Fibroblast of skin of scalp (primary cell): ENCODE measurements at places on chromosomes 1 and 21.
A peak's percentile ranks its signal among the peaks of the same experiment; 100 is the strongest.

GRCh38 chr1:230062521-230062920 is 4.5 kb upstream of the GALNT2 start:
- DNase-seq, result no peak

DNA sequence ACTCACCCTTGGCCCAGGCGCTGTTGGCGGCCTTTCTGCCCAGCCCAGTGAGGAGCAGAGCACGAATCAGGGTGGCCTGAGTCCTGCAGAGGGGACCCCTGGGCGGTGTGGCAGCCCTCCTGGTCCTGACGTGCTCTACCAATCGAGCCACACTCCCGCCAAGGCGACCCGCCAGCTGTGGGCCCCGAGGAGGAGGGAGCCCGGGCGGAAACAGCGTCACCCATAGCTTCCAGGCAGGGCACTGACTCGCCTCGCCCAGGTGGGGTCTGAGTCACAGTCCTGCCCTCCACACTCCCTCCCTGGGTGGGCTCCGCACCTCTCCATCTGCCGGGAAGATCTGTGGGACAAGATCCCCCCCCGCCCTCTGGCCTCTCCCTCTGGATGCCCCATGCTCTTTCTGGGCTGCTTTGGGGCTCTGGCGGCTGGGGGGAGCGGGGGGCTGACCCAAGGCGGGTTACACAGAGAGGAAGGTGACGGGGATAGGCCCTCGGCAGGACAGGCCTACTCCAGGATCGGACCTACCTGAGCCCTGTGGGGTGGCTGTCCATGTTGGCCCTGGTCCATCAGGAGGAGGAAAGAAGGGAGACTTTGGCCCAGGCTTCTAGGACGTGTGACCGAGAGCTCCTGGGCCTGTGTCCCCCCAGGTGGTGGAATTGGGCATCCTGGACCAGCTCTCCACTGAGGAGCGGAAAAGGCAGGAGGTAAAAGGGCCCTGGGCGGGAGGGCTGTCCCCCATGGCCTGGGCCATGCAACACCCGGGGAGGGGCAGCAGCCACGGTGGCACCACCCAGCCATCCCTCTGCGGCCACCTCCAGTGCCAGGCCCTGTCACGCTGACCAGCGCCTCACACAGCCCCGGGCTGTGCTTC is 14.0 kb downstream of the ARHGEF16 start:
- no peak for DNase-seq

DNA sequence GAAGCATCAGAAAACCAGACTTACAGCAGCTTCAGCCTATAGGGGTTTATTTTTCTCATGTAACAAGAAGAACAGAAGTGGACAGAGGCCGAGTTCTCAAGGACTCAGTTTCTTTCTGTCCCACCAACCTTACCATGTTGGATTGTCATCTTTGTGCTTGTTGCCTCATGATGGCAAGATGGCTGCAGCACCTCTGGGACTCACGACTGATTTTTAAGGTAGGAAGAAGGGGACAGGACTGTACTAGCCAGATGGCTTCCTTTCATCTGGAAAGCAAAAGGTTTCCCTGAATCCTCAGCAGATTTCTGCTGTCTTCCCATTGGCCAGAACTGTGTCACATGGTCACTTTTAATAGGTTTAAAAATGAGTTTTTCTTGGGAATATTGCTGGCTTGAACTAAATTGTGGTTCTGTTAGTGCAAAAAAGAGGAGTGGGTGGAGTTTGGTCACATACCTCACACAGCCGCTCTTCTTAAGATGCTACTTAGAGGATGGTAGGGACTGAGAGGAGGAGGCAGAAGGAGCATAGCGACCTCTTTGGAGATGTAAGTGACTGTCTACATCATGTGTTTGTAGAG is 48.1 kb upstream of the ENAH start:
- peak; percentile 72 for DNase-seq

GRCh38 chr21:31287201-31287600 is 56.9 kb downstream of the TIAM1 start:
- DNase-seq, result no peak

DNA sequence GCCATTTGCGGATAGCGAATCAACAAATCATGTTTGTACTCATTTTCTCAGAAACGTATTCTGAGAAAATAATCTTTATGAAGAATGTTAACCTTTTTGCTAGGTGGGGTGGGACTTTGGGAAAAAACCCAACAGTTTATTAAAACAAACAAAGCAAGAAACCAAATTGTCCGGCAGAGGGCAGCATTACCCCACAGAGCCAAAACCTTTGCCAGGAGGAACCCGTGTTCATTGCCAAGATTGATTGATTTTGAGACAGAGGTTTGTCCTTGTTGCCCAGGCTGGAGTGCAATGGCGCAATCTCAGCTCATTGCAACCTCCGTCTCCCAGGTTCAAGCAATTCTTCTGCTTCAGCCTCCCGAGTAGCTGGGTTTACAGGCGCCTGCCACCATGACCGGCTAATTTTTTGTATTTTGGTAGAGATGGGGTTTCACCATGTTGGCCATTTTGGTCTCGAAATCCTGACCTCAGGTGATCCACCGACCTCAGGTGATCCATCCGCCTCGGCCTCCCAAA is 70.8 kb upstream of the RHOU start:
- peak; percentile 67 for DNase-seq

- peak; percentile 5 for DNase-seq
These were observed 832.3 kb downstream of the LTN1 start for GRCh38 chr21:28160378-28160777.

DNA sequence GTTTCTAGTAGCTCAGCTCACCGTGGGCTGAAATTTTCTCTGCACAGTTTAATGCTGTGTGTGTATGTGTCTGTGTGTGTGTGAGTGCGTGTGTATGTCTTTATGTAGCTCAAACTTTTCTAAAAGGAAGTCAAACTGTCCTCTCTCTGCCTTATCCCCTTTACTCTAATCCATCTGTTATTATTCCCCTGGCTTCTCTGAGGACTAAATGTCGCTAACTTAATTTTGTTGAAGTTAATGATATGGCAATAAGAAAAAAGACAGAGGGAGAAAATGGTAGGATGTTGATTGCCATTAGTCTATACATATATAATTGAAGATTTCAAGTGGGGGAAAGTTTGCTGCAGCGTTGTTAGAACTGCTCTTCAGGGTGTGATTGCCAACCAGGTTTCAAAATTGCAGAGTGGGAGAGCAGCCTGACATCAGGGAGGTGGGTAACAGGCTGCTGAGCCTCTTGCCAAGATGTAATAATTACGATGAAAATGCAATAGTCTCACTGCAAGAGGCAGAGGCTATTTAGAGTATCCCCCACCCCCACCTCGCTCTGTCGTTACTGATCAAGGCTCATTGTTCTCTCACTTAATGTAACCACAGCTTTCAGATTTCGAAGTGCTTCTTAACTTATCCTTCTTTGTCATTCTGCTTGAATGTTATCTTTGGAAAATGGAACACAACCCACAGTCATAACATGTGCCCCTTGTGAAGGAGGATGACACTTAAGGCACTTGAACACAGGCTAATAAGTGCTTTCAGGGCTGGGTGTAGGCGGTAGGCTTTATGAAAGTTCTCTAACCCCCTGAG is 559.0 kb upstream of the PLXNA2 start:
- DNase-seq, result no peak

DNA sequence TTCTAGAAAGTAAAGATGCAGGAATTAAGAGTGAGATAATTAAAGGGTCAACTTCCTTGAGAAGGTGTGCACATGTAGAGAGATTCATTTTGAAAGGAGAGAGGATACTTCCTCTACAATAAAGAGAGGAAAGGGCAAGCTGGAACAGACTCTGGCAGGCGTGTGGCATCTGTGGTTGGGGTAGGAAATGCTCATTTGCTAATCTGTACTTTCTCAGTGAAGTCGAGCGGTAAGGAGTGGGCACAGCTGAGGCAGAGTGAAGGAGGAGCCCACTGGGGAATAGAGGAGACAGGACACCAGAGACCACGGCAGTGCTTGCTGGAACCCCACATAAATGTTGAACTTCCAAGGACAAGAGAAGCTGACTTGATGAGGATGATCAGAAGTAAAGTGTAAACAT is 49.1 kb downstream of the PCSK9 start:
- no peak for DNase-seq

- DNase-seq, result no peak
These were observed 155.4 kb upstream of the KCND3 start for GRCh38 chr1:112144733-112145426.

DNA sequence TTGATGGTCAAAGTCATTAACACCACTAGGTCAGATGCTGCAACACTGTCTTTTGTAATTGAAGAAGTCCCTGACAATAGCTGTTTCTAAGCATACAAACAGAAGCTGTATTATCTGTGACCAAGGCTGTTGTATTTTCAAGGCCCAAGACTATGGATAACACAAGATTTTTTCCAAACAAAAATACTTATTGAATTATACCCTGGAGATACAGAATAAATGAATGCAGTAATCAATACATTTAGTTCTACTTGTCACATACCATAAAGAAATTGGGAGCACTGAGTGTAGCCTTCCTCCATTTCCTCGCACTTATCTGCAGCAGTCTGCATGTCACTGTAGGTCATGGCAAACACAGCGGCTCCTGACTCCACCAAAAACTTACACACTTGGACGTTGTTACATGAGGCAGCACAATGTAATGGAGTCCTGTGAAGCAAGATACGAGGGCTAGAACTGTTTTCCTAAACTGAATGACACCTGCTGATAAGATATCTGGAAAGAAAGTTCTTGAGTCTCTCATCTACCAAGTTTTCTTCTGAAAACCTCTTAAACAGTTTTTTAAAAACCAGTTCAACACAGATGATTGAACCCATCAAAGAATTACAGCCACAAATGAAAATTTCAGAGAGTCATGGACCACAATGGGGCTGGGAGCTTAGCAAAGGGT is 56.9 kb downstream of the TP53BP2 start:
- no peak for DNase-seq

DNA sequence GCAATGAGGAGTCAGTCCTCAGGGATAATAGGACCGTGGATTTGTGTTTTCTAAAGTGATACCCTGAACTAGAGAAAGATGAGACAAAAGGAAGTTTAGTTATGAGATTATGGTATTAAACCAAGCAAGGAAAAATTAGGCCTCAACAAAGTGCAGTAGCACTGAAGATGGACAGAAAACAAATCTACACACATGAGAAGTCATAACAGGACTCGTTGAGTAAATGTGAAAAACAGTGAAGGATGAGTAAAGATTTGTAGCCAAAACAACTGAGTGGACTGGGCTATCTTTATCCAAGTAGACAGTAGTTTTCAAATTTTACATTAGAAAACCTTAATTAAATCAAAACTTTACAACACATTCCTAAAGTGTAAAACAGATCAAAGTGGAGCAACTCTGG is 15.0 kb downstream of the EPRS1 start:
- DNase-seq, result no peak

- DNase-seq, result peak; percentile 93
These were observed 604.8 kb upstream of the ADAMTS5 start for GRCh38 chr21:27571706-27572105.

- peak; percentile 61 for DNase-seq
These were observed 20.8 kb upstream of the SCYL3 start for GRCh38 chr1:169914531-169914930.

DNA sequence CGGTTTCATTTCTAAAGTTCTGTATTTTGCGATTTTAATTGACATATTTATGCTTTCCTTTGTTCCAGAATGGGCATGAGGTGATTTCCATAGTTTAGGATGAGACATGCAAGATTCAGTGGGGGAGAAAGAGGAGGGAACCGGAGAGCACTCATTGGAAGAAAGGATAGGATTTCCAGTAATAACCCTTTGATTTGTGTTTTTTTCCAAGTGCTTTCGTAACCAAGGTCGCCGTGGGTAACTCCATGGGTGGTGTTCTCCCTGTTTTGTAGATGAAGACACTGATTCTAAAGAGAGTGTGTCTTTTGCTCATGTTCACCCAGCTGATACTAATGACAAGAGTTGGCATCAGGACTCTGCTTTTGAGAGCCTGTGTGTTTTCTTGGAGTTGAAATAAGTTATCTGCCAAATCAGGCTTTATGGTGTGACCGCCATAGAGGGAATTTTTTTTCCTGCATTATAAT is 170.1 kb downstream of the DHRS3 start:
- peak; percentile 70 for DNase-seq

- DNase-seq, result no peak
These were observed 147.8 kb downstream of the SLC45A1 start for GRCh38 chr1:8465692-8466091.

DNA sequence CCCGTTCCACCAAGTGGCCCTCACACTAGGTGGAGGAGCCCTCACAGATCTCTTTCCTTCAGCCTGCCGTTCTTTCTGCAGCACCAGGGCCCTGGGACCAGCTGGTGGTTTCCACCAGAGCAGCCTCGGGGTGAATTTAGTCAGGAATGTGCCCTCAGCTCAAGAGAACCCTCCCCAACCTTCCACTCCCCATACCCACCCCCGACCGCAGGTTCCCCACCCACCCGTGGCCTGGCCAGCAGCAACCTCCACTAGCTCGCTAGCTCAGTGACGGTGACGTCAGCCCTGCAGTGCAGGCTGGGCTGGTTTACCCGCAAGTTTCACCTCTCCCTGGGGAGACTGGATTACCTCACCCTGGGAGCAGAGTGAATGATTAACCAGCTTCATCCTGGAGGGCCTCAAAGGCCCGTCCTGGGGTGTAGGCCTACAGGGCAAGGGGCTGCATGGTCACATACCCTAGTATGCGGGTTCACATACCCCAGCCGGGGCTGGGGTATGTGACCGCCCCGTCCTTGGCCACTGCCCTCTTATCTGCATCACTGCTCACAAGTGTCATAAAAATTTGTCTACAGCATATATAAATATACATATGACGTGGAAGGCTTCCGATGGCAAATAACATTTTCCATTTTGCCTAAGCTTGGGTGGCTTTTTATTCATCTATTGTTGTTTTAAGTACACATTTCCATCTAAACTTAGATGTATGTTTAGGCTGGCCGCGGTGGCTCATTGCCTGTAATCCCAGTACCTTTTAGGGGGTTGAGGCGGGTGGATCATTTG is 24.5 kb downstream of the ELF3 start:
- DNase-seq, result peak; percentile 98

DNA sequence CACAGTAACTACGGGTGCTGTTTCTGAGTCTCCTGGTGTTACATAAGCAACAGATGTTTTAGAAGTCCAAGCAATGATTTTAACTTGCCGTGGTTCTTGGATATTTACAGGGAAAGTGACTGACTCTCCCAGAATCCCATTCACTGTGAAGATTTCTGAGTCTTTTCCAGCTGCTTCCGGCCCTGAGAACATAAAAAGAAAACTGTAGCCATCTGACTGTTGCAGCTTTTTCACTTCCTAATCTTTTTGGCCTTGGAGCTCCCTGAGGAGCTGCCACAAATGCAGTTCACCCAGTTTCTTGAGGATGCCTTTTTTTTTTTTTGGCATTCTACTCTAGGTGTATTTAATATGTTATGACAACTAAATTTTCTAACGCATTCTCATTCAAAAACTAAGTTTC is 13.7 kb downstream of the CD84 start:
- DNase-seq, result no peak

GRCh38 chr1:100265562-100265930 is 470 bp upstream of the RTCA start:
- DNase-seq, result peak; percentile 17

DNA sequence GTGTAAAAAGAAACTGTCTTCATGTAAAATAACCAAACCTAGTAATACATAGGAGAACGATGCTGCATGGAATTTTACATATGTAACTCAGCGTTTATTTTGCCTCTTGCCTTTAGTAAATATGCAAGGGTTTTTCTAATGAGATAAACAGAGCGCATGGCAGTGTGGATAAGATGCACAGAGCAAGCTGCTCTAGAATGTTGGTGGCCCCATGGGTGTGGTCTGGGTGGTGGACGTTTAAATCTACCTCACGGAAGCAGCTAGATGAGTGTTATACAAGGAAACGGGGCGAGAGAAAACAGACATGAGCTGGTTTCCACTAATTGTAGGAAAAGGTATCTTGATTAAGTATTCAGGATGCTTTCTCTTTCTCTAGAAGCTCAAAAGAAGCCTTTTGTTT is 205.9 kb downstream of the DSCAM start:
- no peak for DNase-seq

GRCh38 chr1:233252441-233252840 is 43.1 kb downstream of the PCNX2 start:
- no peak for DNase-seq
